ENCODE measurements at places on chromosomes 3 and 15.
A peak's percentile ranks its signal among the peaks of the same experiment; 100 is the strongest.

DNA sequence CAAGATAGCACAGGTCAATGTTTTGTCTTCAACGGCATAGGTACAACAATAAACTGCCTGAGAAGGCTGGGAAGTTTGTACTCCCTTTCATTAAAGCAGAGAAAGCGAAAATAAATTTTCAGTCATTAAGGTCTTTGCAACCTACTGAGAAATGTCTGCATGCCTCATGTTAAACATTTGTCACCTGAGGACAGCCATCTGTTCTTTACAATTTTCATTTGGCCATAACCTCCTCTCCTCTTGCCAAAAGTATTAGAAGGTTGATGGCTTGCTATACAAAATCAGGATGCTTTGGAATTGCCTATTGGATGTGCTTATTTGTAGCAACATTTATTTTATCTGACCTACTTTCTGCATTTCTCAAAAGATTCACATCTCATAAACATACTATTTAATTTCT, 122.7 kb downstream of the GOLIM4 start:
- no peak for DNase-seq

GRCh38 chr15:68930268-68931022, at the start of gene SPESP1:
Gene SPESP1 (plus strand): TSS chr15:68930525. CDS start chr15:68930654, 129 bp downstream.
- peak; percentile 2 for DNase-seq

- no peak for DNase-seq
Measured at GRCh38 chr3:74862476-74862875, 248.0 kb upstream of the CNTN3 start.

DNA sequence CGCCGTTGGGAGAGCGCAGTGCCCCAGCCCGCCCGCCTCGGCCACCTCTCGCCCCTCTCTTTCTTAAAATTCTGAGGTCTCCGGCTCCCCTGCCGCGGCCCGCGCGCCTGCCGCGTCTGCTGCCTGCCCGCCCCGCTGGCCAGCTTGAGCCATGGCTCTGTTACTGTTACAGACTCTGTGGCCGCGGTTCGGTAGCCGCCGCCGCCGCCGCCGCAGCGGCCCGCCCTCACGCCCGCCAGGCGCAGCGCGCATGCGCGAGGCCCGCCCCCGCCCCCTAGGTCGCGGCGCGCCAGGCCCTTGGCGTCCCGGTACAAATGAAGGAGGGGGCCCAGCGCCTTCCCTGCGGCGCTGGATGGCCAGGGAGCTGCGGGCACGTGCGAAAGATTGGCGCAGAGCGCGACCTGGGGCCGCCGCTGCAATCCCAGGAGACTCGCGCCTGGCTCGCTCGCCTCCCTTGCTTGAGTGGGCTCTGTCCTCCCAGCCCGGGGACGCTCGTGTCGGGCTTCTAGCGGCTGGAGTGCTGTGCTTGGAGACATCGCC, at the start of gene ONECUT1:
TSS of gene ONECUT1 (minus strand) at position 168 of the 540 bp plus-strand sequence. CDS start 452 bp downstream, outside the sequence.
- DNase-seq = peak; percentile 42

Measured in activated CD4-positive, alpha-beta T cell treated with anti-CD3 and anti-CD28 coated beads, Interleukin-2, amount 50 U/mL, for 16 hours (primary cell).